Activated naive CD8-positive, alpha-beta T cell treated with anti-CD3 and anti-CD28 coated beads, Interleukin-2, amount 50 U/mL, for 24 hours (primary cell): ENCODE measurements at places on chromosomes 5 and 9.
A peak's percentile ranks its signal among the peaks of the same experiment; 100 is the strongest.

GRCh38 chr5:55903121-55903701 lies 52.1 kb downstream of the IL31RA start:
- peak; percentile 84 for DNase-seq

DNA sequence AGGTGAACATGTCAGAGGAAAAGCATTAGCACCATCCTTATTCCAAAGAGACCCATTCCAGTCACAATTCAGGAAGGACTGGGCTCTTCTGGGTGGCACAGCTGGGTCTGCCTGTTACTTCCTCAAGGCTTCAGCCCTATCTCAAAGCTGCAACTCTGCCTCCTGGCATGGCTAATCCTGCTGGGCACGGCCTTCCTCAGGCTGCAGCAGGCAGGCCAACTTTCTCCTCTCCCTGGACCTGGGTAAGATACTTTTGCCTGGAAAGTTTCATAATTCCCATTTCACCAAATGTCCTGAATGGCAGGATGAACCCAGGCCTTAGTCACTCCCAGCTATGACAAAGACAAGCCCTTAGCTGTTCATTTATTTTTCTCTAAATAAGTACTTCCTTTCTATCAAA lies 50.1 kb downstream of the MACROH2A1 start:
- DNase-seq: no peak

GRCh38 chr9:91285729-91286353 lies 75.9 kb downstream of the AUH start:
- DNase-seq: no peak

DNA sequence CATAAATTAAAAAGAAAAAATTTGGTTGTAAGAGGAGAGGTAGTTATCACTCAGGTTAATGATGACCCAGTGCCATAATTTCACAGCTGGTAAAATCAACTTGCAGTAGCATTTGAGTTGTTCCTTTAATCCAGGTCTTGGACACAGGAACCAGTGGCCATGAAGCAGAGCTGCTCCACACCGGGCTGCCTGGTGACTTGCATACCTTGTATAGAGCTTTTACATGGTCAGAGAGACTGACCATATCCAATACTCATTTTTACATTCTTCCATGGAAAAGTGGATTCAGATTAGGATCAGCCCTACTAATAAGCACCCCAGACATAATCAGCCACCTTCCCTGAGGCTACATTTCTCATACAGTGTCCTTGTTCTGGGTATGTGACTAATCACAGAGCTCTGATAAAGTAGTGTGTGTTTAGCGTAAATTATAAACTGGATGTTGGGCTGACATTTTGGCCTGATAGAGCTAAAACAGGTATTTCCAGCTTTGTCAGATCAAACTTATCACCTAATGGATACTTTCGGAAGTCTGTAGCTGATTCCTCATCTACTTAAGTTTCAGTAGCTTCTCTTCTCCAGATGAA lies 77.0 kb upstream of the ZSWIM6 start:
- DNase-seq: no peak

DNA sequence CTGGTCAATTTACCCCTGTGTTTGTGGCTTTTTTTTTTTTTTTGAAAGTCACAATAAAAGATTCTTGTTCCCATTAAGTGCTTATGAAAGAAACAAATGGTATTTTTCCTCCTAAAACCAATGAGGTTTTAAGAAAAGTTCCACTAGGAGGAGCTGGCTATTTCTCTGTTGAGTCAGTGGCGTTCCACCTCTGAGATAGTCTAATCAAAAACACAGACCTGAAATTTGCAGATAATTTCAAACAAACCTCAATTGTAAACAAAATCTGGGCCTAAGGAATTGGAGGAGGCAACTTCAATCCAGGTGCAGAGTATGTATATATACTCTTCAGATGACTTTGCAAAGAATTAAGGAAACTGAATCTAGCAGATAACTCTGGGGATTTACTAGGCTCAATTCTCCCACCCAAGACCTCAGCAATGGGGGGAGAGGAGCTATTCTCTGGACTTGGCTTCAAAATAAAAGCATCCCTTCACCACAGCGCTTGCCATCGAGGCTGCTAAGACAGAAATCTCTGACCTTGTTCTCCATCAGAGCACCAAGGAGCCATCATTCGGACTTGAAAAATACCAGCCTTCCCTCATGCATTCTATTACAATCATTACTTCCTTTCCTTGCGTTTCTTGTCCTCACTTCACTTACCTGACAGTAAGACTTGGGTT lies 52.4 kb downstream of the FANCC start:
- no peak for DNase-seq
